ENCODE measurements at places on chromosomes 11 and 22.

DNA sequence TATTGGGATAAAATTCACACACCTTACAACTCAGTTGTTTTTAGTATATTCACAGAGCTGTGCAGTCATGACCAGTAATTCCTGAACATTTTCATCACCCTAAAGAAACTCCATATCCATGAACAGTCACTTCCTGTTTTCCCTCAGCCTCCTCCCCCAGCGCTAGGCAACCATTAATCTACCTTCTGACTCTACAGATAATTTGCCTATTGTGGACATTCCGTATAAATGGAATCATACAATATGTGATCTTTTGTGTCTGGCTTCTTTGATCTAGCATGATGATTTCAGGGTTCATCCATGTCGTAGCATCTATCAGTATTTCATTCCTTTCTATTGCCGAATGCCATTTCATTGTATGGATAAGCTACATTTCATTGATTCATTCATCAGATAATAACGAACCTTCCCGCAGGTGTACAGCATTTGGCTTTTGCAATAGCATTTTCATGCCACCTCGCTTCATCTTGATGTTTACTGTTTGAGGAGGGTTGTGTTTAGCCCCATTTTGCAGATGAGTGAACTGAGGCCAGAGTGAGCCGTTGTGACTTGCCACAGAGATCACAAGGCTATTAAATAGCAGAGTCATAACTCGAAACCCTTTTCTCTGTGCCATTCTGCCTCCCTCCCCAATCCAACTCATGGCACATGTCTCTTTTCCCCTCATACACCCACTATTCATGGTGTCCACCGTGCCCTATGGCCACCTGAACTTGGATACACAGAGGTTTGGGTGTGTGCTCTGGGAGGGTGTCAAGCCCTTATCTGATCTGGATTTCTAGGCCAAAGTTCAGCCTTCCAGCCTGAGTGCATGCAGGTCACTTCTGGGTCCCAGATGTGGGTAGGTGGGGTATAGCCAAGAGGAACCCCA, 11.1 kb upstream of the MYH9 start:
- no peak for DNase-seq

GRCh38 chr22:27879923-27880322, 39.1 kb downstream of the PITPNB start:
- DNase-seq: no peak

DNA sequence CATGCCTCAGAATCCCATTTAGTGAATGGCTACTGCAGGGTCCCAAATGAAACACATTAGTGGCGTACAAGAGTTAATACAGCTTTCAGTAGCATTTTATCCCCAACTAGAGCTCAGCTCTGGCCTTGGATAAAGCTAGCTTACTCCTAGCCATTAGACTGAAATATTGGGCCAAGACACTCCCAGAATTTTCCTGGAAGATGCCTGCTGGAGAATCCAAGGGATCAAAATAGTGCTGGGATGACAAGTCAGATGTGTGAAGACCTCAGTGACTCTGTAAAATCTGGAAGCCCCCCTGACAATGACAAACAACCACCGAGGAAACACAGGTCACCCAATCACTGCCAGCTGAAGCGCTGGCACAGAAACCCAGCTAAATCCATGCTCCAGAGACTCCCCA, 303.1 kb upstream of the SORL1-AS1 start:
- DNase-seq: no peak

DNA sequence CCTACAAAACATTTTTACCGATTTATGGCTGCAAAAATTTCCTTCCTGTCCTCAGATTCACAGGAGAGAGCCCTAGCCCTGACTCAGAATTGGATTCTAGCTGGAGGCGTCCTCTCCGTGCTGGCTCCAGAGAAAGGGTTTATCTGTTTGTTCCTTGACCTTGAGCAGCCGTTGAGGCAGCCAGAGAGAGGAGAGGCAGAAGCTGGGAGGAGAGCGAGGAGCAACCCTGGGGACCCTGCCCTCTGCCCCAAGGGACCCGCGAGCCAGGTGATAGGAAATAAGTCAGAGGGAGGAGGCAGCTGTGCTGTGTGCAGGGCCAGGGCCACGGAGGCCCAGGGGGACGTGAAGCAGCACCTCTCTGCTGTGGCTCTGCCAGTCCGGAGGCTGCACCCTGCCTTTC, 75.6 kb downstream of the IGLL1 start:
- DNase-seq: no peak

DNA sequence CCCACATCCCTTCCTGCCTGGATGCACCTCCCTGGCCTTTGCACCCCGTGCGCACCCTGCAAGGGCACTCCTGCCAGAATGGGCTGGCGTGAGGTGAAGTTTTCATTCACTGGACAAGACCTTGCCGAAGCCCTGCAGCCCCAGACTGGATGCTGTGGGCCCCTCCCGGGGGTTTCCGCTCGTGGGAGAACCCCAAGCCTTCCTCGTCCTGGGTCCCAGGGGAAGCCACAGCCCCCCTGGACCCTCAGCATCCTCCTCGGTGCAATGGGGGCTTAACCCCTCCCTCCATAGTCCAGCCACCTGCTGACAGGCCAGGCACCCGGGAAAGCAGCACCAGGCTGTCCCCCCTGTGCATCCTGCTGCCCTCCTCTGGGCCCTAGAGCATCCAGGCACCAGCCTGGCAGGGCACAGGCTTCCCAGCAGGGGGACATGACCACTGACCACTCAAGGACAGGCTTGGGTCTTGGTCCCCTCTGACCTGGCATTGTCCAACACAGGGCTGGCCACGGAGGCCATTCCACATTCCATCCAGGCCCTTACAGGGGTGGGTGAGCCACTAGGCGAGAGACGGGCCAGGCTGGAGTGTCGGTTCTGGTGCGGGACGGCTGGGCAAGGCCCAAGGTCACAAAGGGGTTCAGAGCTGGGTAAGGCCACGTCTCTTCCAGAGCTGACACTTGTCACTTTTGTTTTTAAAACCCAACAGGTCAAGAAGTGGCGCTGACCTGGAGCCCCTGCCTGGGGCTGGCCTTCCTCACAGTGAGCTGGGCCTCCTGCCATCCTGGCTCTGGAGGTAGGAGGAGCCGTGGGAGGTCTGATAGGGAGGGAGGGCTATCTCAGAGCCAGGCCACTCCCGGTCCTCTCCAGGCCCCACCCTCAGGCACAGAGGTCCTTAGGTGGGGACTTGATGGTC, 41.5 kb upstream of the PPARA start:
- DNase-seq: no peak

Measured in esophagus squamous epithelium (tissue), 5 donors.